GOT3 (cell line): ENCODE measurements at places on chromosomes 4 and X.

DNA sequence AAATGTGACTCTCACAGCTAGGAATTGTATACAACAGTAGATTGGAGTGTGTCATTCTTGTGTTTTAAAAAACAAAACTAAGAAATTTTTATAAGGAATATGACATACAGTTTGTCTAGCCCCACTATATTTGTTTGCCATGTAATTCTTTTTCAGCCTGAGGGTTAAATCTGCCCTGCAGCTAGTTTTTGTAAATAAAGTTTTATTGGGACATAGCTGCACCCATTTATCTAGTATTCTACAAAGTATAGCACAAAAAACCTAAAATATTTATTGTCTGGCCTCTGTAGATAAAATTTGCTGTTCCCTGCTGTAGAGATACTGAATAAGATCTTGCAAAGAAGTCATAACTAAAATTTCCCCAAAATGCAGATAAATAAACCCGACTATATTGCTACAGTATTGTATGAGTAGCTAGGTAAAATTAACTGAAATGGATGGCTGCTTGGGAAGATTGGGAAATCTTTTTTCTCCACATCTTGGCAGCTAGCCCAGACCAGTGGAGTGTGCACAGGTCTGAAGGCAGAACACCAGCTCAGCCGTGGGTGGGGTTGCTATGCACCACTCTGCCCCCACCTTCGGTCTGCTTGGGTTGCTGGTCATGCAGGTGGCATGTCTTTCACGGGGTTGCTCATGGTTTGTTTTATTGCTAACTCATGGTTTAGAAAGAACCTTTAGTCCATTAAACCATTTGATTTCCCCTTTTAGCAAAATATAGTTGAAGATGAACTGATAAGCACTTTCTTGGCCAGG, 127.9 kb downstream of the KLHL8 start:
- DNase-seq: no peak

DNA sequence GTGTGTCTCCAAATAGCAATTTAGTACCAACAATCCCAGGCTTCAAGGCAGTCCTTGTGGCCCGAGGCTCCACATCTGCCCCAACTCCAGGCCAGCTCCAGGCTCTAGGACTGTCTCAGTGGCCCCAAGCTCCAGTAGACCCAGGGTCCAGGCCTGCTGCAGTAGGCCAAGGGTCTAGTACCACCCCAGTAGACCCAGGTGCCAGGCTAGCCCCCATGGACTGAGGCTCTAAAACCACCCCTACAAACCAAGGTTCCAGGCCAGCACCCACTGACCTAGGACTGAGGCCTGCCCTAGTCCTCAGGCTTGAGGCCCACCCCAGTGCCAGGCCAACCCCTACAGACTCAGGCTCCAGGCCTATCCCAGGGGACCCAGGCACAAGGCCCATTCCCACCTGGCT, 191.6 kb downstream of the DLG3 start:
- no peak for DNase-seq

GRCh38 chrX:40298572-40299479, 201.1 kb upstream of the BCOR start:
- DNase-seq: no peak

GRCh38 chr4:3007724-3008123, 44.4 kb downstream of the GRK4 start:
- no peak for DNase-seq

- DNase-seq: no peak
Measured at GRCh38 chr4:182212211-182212761, 30.9 kb upstream of the TENM3 start.

GRCh38 chr4:97786306-97786920, 356.9 kb downstream of the STPG2 start:
- DNase-seq: no peak

GRCh38 chr4:141999446-142000143, 363.2 kb downstream of the IL15 start:
- DNase-seq: no peak

- DNase-seq: no peak
Measured at GRCh38 chr4:168643111-168643795, 146.4 kb downstream of the PALLD start.

DNA sequence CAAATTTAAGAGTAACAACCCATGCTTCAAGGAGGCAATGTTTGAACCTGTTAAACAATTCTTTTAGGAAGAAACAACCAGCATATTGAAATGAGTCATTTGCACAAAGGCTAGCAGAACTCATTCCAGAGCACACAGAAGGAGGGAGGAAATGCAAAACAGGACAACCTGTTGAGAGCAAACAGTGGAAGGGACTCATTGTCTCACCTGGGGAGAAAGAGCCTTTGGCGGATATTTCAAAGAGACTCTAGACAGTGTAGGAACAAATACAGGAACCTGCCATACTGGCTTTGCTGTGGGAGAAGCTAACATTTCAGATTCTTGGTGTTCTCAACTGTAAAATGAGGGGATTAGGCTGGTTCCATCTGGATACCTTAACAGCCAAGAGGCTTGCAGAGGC, 14.8 kb upstream of the RASGEF1B start:
- DNase-seq: no peak

DNA sequence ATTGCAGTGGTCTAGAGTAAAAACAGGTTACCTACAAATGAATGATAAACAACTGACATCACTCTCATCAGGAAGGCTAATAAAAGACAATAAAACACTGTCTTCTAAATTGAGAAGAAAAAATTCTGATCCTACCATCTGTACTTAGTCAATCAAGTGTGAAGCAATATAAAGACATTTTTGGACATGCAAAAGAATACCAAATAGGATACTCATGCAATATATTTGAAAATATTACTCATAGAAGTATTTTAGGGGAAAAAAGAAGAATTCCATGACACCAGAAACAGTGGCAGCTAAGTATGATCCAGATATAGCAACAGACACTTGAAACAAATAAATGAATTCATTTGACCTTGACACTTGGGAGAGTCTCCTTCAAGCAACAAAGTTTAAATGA, 63.8 kb upstream of the FAM120C start:
- no peak for DNase-seq

DNA sequence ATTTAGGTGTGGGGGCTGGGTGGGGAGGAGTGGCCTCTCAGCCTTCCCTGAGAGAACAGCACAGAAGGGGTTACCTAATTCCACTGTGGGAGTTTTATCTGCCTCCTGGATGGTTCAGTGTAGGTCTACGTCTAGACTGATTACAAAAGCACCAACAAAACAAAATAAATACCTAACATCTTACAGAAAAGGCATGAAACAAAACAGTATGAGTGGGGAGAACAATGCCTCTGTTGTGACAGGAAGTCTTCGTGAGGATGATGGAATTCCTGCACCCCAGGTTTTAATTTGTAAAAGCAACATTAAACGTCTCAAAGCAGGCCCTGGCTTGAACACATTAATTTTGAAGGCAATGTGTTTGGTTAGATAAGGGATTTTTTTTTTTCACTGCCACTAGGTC, 112.1 kb upstream of the GPC4 start:
- no peak for DNase-seq

- no peak for DNase-seq
Measured at GRCh38 chrX:117834076-117834475, 282.5 kb downstream of the KLHL13 start.

DNA sequence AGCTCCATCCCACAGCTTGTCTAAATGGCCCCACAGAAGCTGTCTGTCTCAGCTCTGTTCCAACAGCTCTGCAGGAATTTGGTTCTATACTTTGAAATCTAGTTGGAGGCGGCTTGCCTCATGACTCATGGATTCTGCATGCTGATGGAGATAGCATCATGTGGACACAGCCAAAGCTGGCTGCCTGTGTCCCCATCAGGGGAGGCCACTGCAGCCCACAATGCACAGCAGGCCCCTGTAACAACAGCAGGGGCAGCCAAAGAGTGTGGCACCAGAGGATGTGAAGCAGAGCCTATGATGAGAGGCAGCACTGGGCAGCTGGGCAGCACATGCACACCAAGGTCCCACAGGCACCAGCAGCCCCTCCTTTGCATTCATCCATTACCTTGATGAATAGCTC, 67.2 kb downstream of the DCAF12L1 start:
- DNase-seq: no peak

DNA sequence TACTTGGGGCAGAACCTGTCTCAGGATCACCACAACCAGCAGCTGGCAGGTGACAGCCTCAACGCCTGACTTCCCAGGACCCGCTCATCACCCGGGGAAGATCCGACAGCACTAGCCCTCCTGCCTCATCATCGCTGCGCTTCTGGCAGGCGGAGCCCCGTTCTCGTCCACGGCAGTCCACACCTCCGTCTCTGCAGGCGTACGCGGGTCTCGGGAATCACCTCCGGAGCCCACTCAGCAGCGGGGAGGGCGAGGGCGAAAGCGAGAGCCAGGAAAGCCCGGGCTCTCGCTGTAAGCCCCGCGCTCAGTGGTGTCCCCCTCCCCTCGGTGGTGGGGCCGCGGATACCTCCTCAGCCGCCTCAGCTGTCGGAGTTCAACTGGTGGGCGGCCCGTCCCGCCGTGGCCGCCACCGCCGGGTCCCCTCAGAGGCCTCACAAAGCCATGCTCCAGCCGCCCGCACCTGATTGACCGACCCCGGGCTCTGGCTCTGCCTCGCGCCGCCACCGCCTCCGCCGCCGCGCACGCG, 518 bp upstream of the CNKSR2 start:
- peak; percentile 22 for DNase-seq

- no peak for DNase-seq
Measured at GRCh38 chr4:120754590-120754989, 167.9 kb downstream of the PRDM5 start.

DNA sequence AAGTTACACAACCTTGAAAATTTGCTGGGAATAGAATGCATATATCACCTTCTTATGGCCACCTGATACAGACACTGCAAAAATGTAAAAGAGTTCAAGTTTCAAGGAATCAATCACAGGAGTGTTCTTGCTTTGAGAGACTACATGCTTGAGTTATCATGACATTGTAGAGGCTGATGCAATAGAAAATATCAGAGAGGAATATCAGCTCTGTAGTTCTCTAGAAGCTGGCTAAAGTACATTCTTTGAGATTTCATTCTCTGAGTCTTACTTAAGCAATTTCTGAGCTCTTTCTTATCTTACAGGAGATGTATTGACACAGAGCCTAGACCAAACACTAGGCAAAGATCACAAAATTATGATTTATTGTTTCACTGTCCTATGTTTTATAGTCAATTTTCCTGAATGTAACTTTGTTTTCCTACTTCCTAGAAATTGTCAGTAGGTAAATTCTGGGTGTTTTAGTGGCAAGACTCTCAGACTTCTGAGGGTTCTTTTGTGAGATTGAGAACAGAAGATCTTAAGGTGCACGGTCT, 152.1 kb upstream of the HPGD start:
- DNase-seq: no peak

DNA sequence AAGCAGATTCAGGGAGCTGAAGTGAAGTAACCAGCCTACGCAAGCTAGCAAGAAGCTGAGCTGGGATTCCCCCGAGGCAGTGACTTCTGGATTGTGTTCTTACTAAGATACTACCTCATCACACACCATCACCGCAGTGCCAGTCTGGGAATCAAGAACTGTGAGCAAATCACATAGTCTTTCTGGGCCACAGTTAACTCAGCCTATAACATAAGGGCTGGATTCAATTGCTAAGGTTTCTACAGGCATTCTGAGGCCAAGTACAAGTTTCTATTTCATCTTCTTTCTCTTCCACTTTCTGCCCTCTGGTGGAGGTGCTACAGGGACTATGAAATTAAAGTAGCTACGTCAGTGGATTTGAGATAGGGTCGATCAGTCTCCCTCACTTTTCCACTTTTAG, 1.4 kb upstream of the CORIN start:
- DNase-seq: no peak

DNA sequence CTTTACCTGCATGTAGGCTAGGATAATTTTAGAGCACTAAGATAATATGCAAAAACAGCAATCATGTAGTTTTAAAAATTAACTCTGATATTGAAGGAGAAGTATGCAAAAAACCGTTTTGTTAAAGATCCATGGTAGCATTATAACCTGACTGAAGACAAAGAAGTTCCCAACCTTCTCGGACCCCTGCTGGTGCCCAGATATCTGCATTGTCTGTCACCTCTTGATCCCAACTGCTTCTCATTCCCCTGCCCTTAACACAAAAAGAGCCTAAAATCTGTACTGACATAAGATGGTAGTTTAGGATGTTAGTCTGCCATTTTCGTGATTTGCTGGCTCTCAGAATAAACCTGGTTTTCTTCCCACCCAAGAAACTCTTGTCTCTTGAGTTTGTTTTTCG, 61.5 kb upstream of the UCP1 start:
- DNase-seq: no peak

- no peak for DNase-seq
Measured at GRCh38 chr4:58961925-58962324, 1851.7 kb upstream of the IGFBP7 start.

- DNase-seq: no peak
Measured at GRCh38 chr4:1684506-1685234, 557 bp upstream of the FAM53A start.

GRCh38 chr4:38866973-38867477, 581 bp upstream of the FAM114A1 start:
- DNase-seq: no peak

- DNase-seq: no peak
Measured at GRCh38 chr4:40846532-40846931, 96.8 kb downstream of the NSUN7 start.

- DNase-seq: no peak
Measured at GRCh38 chr4:105198541-105198940, 51.9 kb downstream of the TET2 start.

DNA sequence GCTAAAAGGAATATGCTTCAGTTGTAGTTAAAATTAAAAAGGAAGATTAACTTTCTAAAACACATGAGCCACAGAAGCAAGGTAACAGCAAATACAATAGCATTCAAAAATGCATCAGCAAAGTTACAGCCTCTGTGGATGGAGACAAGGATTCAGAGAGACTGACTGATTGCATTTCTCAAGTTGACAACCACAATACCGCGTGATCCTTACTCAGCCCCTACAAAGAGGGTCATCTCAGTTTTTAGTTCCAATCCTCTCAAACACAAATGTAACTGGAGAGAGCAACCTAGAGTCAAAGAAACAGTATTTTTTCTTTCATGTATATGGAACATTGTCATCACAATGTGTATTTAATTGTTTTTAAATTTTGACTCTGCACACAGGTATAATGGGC, 14.2 kb upstream of the C1QTNF7 start:
- no peak for DNase-seq

DNA sequence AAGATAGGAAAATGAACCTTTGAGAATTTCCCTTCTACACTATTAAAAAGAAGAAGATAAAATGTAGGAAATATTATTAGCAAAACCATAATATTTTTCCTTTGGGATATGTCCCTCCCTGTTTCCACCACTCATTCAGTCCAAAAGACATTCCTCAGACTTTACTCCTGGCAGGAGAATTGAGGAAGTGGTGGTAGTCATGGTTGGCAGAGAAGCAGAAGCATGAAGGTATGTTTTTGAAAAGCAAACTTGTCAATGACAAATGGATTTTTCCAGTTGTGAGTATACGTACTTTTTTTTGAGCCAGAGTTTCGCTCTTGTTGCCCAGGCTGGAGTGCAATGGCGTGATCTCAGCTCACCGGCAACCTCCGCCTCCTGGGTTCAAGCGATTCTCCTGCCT, 13.7 kb downstream of the STAG2 start:
- DNase-seq: no peak
